ENCODE measurements at places on chromosomes 4 and X.

GRCh38 chrX:150919401-150919800, 20.9 kb upstream of the CD99L2 start:
- no peak for DNase-seq

DNA sequence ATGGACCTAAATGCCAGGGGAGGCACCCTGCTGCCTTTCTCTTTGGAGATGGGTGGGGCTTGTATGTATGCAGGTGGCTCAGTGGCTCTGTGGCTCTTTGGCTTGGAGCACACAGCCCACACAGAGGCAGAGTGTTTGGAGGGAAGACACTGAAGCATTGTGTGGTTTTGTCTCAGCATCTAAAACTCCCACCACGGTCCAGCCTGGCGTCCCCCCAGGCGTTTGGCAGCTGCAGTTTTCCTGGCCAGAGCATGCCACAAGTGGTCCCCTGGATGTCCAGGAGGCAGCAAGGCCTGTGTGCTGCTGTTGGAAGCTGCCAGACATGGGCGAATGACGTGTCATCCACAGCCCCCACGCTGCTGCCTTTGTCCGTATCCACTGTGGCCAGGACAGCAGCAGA, 32.2 kb upstream of the PSAPL1 start:
- no peak for DNase-seq

DNA sequence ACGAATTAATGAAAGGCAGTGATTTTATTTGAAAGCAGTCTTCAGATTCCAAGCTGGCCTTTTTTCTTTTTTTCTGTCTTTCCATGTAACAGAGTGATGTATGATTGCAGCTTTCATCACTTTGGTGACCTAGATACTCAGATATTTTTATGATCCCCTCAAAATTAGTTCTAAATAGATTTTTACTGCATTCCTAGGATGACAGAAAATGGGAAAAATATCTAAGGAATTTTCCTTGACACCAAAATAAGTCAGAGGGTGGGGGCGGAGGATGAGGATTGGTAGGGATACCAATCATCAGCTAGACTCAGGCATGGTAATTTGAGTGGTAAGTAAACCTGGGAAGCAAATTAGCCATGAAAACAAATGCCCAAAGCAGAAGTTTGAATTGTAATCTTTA, 11.9 kb upstream of the HMGB2 start:
- no peak for DNase-seq

- DNase-seq = no peak
Measured at GRCh38 chrX:39133971-39134370, 332.7 kb downstream of the MID1IP1 start.

DNA sequence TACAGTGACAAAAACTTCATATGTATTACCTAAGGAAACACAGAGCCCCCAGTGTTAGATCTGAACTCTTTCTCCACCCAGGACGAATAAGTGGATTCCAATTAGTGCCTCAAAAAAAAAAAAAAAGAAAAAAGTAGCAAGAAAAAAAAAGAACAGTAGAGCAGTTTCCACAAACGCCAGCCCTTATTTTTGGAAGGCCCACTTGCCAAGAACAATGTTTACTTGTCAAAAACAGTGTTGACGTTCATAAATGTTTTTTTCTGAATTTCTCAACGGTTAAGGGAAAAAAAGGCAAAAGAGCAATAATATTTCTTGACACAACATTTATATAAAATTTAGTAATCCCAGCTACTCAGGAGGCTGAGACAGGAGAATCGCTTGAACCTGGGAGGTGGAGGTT, 38.7 kb downstream of the DHRSX start:
- DNase-seq = no peak

DNA sequence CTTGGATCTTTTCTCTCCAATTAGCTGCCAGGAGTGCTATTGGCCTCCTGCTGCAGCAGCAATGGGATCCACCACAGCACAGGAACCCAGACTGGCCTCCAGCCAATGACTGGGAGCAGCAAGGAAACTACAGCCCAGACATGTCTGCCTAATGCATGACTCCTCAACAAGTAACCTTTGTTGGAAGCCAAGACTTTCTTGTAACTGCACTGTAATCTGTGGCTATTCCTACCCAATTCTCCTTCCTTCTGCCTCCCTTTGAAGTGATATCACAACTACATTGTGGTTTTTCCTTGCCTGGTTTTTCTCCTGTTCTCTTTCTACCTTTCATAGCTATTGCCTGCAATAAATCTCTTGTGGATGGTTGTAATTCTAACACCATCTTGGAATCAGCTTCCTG, 39.8 kb downstream of the SNCA start:
- no peak for DNase-seq

DNA sequence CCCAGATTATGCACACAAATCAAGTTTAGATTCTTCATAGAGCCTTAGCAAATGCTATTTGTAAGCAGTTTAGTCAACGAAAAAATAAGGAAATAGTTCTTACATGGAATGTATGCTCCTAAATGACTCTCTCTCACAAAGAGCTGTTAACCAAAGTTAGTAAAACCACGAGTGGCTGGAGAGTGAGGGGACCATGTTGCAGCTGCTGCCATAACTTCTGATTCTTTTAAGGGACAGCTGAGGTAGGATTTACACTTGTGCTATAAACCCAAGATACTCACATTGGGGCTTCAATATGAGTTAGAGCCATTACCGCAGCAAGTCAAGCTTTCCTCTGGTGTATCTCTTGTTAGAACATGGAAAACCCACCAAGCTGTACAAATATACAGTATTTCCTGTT, 2.7 kb downstream of the DOCK11 start:
- no peak for DNase-seq

- peak; percentile 3 for DNase-seq
Measured at GRCh38 chr4:54498661-54499111, 159.1 kb upstream of the KIT start.

DNA sequence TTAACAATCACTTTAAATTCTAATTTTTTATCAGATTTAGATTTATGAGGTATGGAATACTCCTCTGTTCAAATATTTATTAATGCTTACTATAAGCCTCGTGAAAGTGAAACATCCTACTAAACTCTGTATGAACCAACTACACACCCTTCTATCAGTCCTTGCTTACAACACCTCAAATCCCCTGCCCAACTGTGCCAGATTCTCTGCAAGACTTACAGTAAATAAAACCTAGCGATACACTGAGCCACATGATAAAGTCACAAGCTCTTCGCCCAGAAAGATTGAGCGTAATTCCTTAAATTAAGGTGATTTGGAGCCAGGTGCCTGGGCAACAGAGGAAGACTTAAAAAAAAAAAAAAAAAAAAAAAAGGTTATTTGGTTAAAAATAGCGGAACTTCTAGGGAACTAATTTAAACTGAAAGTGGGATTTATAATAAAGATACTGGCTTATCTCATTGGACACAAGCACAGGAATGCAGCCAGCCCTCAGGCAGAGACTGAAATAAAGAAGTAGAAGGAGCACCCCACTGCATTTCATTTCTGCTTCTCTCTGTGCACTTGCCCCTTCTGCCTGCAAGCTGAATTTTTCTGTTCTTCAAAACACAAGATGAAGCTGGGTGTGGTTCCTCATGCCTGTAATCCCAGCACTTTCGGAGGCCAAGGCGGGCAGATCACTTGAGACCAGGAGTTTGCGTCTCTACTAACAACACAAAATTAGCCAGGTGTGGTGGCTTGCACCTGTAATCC, 17.5 kb upstream of the C4orf36 start:
- DNase-seq = no peak

Measured in AG09319 (cell line).